Cortex of kidney (tissue), 1 donor: ENCODE measurements at places on chromosomes 6 and 20.

DNA sequence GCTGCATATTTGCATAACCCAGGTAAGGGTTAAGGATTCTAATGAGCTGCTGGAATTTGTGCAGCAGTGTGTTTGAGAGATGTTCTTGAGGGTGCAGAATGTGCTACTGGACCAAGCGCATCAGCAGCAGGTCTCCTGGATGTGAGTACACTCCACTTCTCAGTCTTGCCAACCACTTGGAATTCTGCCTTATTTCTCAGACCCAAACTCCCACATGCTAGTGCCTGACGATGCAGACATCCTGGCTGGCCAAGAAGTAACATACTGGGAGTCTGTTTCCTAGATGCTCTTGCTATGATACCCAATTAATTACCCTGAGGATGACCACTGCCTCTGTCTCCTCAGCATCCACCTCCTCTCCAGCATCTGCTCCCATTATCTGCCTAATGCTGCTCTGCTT is 186.6 kb downstream of the MOXD1 start:
- no peak for DNase-seq

DNA sequence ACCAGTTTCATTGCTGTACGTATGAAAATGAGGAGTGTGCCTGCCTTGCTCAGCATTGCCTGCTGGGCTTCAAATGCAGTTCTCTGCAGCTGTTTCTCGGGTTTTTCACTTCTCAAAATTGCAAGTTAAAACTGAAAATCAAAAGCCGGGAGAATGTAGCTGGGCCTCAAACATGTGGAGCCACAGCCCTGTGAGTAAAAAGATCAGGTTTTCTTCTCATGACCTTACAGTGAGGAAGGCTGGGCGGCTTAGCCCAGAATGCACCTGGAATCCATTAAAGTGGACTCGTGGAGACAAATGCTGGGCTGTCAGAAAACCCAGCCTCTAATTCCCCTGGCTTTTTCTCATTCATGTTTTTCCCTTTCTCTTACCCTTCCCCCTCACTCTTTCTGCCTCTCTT is 34.4 kb downstream of the DSE start:
- DNase-seq: no peak

GRCh38 chr6:97674802-97675201 is 391.8 kb upstream of the MMS22L start:
- DNase-seq: no peak

DNA sequence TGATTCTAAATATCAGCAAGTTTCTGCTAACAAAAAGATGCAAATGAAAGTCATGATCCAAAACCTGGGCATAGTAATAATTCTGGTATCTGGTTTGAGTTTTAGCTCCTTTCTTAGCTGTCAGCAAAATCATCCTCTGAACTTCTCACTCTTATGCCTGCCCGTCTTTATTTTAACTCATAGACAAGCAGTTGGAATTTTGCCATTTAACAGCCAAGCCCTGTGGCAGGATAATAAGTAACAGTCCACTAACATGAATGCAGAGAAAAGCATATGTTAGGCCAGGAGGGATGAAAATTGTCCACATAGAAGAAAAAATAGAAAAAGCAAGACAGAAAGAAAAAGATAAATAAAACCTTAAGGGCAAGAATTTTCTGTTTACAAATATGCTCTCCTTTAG is 170.0 kb upstream of the LAMA2 start:
- DNase-seq: no peak

- DNase-seq: no peak
These were observed 274.5 kb downstream of the ALDH8A1 start for GRCh38 chr6:134675110-134676054.

DNA sequence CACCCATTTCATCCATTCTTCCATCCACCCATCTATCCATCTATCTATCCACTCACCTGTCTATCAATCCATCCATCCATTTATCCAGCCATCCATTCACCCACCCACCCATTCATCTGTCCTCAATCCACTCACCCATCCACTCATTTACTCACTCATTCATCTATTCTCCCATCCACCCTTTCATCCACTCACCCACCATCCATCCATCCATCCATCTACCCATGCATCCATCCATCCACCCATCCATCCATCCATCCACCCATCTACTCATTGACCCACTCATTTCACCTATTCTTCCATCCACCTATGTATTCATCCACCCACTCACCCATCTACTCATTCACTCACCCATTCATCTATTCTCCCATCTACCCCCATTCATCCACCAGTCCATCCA is 24.2 kb upstream of the PTGIS start:
- DNase-seq: no peak

DNA sequence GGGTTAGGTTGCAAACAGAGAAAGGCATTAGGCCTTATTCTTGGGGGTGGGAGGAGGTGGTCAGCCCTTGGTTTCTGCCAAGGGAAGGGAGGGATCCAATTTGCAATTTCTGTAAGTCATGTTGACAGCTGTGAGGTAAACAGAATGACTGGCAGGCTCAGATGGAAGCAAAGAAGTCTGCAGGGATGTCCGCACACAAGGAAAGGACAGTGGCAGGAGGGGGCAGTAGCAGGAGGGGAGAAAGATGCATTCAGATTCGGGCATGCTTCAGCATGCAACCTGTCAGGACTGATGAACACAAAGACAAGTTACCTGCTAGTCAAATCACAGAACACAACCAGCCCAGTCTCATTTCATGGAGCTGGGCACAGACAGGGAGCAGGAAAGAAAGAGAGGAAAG is 217.9 kb upstream of the FOXA2 start:
- no peak for DNase-seq

GRCh38 chr20:63642527-63643247 is 10.5 kb downstream of the STMN3 start:
- no peak for DNase-seq

GRCh38 chr6:137399881-137400443 is 94.2 kb downstream of the OLIG3 start:
- no peak for DNase-seq

DNA sequence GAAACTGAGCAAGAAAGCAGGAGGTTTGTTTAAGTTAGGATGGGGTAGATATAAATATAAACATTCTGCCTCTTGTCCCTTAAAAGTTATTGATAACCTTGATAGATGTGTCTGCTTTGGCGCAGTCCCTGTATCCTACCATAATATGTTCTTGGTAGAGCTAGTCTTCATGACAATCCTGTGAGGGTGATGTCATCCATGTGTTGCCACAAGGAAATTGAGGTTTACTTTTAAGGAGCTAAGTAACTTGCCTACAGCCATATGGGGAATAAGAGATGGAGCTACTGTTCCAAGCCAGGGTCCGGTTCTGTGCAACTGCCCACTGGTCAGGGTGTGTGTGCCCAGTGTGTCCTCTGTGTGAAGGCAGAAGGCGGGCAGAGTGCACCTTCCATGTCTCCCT is 78.5 kb downstream of the SSR1 start:
- DNase-seq: no peak

DNA sequence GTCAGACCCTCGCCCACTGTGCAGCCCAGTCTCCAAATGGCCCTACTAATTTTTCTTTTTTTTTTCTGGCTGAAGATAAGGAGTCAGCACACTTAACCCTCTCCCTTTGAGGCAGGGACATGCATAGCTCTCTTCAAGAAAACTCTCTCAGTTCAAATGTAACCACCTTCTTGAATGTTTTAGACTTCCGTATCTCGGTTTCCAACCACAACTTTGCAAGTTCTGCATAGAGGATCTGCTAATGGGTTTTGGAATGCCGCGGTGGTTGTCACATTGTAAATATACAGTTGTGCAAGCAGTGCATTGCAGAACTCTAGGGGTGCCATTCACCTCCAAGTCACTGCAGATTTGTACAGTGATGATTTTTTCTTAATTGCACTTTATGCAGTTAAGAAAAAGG is 59.4 kb upstream of the SLC35B3 start:
- DNase-seq: no peak

GRCh38 chr20:59819496-59820203 is 113.8 kb downstream of the SYCP2 start:
- DNase-seq: no peak

DNA sequence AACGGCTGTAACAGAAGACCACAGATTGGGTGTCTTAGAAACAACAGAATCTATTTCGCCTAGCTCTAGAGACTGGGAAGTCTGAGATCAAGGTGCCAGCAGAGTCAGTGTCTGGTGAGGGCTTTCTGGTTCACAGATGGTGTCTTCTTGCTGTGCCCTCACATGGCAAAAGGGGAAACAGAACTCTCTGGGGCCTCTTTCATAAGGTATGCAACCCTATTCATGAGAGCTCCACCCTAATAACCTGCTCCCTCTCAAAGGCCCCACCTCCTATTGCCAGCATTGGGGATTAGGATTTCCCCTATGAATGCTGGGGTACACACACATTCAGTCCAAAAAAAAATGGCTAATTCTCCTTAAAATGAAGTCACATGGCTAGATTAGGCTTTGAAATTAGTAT is 10.0 kb downstream of the TXNDC5 start:
- no peak for DNase-seq

- no peak for DNase-seq
These were observed 2.9 kb upstream of the OLIG3 start for GRCh38 chr6:137496909-137497720.

DNA sequence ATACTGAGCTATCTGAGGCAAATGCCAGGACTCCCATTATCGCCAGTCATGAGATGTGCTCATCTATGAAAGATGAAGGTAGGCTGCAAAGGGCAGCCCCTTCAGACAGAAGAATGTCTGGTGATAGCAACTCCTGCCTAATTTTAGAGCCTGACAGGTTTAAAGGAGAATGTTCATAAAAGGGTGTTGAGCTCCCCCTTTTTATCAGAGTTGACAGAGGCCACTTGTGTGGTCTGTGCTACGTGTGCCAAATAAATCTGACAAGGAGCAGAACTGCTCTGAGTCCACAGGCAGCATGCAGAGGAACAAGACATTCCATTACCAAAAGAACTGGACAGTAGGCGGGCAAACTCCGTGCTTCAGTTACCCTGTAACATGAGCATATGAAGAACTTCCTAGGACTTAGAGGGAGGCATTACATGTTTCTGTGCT is 101.8 kb downstream of the PREP start:
- DNase-seq: no peak

GRCh38 chr6:145547594-145548335 is 187.6 kb downstream of the EPM2A start:
- no peak for DNase-seq

DNA sequence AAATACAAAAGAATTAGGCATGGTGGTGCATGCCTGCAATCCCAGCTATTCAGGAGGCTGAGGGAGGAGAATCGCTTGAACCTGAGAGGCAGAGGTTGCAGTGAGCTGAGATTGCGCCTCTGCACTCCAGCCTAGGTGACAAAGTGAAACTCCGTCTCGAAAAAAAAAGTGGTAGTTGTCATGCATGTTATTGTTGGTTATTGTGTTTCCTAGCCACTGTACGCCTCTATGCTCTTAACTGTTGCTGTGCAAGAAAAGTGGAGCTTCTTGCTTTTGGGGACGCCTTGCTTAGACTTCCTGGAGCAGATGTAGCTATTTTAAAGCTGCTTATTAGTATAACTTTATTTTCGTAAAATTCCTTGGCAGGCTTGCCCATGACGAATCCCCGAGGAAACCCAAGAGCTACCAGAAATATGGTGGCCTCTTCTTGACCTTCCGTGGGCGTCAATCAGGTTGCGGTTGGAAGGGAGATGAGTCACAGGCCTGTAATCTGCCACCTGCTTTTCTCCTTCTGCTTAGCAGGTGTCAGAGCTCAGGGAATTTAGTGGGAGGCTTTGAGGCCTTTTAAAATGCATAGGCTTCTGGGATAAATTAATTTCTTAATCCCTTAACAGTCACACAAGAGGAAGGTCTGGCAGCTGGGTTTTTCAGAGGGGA is 17.3 kb downstream of the GABRR2 start:
- DNase-seq: no peak

DNA sequence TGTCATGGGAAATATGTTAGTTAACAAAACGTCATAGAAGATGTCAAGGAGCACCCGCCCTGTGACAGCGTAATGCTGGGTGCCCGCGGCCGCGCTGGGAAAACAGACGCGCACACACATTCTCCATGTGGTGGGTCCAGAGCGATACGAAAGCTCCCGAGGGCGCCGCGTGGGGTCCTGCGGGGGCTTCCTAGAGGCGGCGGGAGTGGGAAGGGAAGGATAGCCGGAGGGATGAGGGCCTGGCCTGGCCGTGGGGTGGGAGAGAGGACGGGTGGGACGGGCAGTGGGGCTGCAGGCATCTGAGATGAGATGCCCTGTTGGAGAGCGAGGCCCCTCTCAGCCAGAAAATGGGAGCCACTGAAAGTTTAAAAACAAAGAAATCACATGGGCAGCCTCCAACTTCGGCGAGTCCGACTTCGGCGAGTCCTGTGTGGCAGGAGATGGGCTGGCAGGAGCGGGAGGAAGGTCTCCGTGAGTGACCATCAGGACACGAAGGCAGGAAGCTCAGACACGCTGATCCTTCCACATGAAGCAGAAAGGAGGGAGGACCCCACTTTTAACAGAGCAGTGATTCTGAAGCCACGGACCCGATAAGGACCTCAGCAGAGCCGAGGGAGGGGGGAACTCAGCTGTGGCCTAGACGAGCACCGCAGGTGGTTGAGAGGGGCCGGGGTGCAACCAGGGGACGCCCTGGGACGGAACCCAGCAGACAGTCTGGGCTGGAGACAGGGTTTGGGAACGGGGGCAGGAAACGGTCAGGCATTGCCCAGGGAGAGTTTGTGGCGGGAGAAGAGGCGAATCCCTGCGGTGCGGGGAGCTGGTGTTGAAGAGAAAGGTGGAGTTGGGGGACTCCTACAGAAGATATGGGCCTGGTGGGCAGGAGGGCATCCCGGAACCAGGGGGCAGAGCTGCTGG is 114.1 kb upstream of the FRMD1 start:
- DNase-seq: no peak

- no peak for DNase-seq
These were observed 174.2 kb downstream of the DLL1 start for GRCh38 chr6:170116636-170117035.

DNA sequence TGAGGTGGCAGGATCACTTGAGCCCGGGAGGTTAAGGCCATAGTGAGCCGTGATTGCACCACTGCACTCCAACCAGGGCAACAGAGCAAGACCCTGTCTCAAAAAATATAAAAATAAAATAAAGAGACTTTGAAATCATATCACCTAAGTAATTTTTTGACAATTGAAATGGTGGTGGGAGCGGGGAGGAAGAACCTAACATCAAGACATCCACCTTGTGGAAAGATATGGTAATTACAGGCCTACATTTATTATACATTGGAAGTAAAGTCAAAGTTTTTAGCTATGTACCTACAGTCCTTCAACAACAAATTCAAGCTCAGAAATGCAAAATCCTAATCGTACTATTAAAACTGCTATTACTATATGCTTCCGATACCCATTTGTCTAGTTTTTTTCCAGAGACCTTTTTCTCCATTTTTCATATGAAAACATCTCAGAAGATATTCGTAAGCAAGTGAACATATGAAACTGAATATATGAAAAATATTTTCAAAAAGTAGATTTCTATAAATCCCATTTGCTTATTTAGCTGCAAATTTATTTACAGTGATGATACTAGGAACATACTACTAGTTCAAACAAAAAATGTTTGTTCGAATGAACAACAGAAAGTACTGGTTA is 83.3 kb downstream of the SYCP2 start:
- DNase-seq: no peak
